ENCODE measurements at places on chromosomes 5 and 9. TPM values are rescaled to one million over a fixed set of nuclear protein-coding genes. Genes with fewer than 3 reads are reported as not detected.

Gene SVEP1
- total RNA-seq, result 1.7 TPM

Gene OR13C2
- total RNA-seq, result not detected

Gene PJA2
- 18.1 TPM for total RNA-seq

Gene BARHL1
- 0.03 TPM for total RNA-seq

Gene PPP3R2
- not detected for total RNA-seq

Gene TCF7
- 10.2 TPM for total RNA-seq

Gene CXCL14
- 0.27 TPM for total RNA-seq

Gene SYNPO
- total RNA-seq, result 21.7 TPM

Gene RIMOC1
- total RNA-seq, result 9.0 TPM

Gene NACC2
- 38.1 TPM for total RNA-seq

Gene CEMIP2
- 59.7 TPM for total RNA-seq

Gene SLC6A7
- not detected for total RNA-seq

Gene GNAQ
- 13.0 TPM for total RNA-seq

Gene C5orf58
- total RNA-seq, result not detected

Gene ENTPD2
- total RNA-seq, result 4.7 TPM

All from A549 treated with AZD2906 at 1 μM for 4 hours (cell line).